ENCODE measurements at places on chromosomes 13 and 19. TPM values are rescaled to one million over a fixed set of nuclear protein-coding genes. Genes with fewer than 3 reads are reported as not detected.

Gene KLK15
- 2.7 TPM for polyA plus RNA-seq

Gene R3HDM4
- 47.4 TPM for polyA plus RNA-seq

Gene FREM2
- 3.6 TPM for polyA plus RNA-seq

Gene PCP2
- 8.9 TPM for polyA plus RNA-seq

DNA sequence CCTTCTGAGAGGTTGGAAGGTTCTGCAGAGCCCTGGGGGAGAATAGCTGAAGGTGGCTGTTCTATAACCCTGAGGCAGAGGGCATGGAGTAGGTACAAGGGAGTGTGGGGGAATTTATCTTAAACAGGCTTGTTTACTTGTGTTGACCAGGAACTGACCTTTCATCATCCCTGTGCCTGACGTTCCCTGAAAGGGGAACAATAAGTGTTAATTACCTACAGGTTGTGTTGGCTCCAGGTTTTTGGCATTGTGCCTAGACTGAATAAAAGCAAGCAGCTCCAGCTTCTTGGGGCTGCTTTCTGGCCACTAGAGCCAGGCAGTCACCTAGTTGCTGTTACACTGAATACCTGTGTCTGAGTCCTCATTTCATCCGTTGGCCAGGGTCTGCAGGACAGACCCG is 60.0 kb downstream of the ZNF627 start:
- DNase-seq, result no peak

DNA sequence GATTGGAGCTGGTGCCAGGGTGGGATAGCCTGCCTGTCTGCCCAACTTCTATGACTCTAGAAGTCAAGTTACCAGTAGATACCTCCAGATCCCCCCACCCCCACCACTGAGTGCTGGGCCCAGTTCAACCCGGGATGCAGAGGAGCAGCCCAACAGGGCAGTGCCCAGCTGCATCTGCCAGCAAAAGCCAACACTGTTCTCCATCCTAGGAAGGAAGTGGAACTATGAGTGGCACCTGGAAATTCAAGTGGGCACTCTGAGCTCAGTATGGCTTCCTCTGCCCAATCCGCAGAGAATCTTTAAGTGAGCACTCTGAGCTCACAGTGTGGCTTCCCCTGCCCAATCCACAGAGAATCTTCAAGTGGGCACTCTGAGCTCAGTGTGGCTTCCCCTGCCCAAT is 14.2 kb downstream of the TUBGCP3 start:
- no peak for DNase-seq

GRCh38 chr19:49415102-49415809 is 8.0 kb downstream of the PTH2 start:
- no peak for DNase-seq

DNA sequence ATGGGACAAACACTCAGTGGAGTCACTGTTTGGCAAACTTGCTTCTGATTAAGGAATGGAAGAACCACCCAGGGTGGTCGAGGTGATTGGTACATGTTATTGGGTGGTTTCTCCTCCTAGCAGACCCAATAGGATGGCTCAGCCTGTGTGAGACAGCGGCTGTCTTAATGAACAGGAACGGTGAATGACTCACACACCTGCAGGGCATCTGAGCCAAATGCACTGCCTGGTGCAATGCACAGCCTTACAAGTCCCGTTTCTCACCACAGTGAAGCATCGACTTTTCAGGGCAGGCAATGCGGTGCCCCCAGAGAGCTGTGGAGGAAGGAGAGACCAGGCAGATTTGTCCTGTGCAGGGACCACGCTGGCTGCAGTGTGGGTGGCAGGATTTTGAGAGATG is 238.5 kb downstream of the FGF9 start:
- DNase-seq, result no peak

- no peak for DNase-seq
Observed at GRCh38 chr13:72808917-72809500, 27.1 kb downstream of the PIBF1 start.

Measured in kidney (tissue), 22 donors.